Stimulated activated CD4-positive, alpha-beta T cell treated with anti-CD3 and anti-CD28 coated beads, Interleukin-12 subunit alpha, Interleukin-12 subunit beta, amount 100 ng/mL, for 4 hours (primary cell): ENCODE measurements at places on chromosomes 6 and 20.

- no peak for DNase-seq
Observed at GRCh38 chr20:32650401-32650944, 23.3 kb downstream of the C20orf203 start.

GRCh38 chr6:87171938-87172633 lies 16.7 kb downstream of the ZNF292 start:
- DNase-seq: no peak

DNA sequence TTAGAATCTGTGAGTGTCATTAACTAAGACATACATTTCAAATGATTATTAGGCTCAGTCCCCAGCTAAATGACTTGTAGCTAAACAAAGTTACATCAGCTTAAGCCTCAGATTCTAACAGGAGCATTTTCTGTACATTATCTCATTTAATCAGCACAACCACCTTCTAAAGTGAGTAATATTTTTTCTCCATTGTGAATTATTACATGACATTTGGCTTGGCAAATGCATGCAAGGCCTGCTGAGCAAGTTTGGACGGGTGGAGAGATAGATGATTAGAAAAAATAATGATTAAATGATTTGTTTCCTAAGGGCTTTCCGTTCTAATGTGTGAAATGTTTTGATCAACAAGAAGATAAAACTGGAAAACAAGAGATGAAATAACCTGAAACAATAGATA lies 20.7 kb downstream of the DCBLD1 start:
- no peak for DNase-seq

- no peak for DNase-seq
Observed at GRCh38 chr6:22059126-22059525, 237.7 kb downstream of the PRL start.
